H1 (cell line): ENCODE measurements at places on chromosomes 7 and 10. TPM values are rescaled to one million over a fixed set of nuclear protein-coding genes. Genes with fewer than 3 reads are reported as not detected.

Gene PRSS1
- not detected in 2 replicates for total RNA-seq

Gene AQP1
- 0.17 and 0.19 TPM in 2 replicates for total RNA-seq

Gene KCNIP2
- 4.7 and 6.0 TPM in 2 replicates for total RNA-seq

DNA sequence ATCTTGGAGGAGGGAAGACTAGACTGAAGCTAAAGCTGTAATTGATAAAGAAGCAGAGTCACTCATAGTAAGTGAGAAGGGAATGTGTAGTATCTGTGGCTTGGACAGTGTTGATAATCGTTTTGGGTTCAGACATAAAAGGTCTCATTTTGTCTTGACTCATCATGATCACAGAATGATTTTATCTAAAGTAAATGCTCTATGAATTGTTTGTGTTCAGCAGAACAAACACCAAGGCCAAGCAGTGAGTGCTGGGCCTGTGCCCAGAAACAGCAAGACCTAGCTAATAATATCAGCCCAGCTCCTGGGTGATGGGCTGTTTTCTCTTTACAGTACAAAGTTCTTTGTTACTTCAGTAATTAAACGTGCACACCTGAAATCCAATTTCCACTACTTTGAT lies 26.7 kb upstream of the CD36 start:
- no peak for DNase-seq
- H3K27ac ChIP-seq: no peak overlapping the region
- H3K4me3 ChIP-seq: no peak overlapping the region
- H3K4me1 ChIP-seq: no peaks in the 10 kb centered on the region
- no peaks in the 10 kb centered on the region for H3K36me3 ChIP-seq

GRCh38 chr7:68733219-68734153 lies 864.8 kb upstream of the AUTS2 start:
- H3K27ac ChIP-seq: no peak overlapping the region
- DNase-seq: no peak
- no peaks in the 10 kb centered on the region for H3K27me3 ChIP-seq
- no peak overlapping the region for H3K4me3 ChIP-seq
- H3K36me3 ChIP-seq: no peaks in the 10 kb centered on the region

GRCh38 chr10:64346389-64346788 lies 825.2 kb downstream of the REEP3 start:
- H3K36me3 ChIP-seq: no peaks in the 10 kb centered on the region
- no peaks in the 10 kb centered on the region for H3K4me1 ChIP-seq
- no peak overlapping the region for H3K4me3 ChIP-seq
- no peak overlapping the region for H3K27ac ChIP-seq
- no peaks in the 10 kb centered on the region for H3K27me3 ChIP-seq
- no peak for DNase-seq

GRCh38 chr10:43127442-43127841 lies 10.8 kb upstream of the CSGALNACT2 start:
- no peaks in the 10 kb centered on the region; the same call in 1 of the 2 replicates for H3K36me3 ChIP-seq
- no peak overlapping the region for H3K27ac ChIP-seq
- H3K4me1 ChIP-seq: peaks cover 4% of the 10 kb centered on the region; the same call in 1 of the 2 replicates
- H3K4me3 ChIP-seq: no peak overlapping the region

- no peaks in the 10 kb centered on the region for H3K36me3 ChIP-seq
- DNase-seq: no peak
- H3K27ac ChIP-seq: no peak overlapping the region
- H3K27me3 ChIP-seq: no peaks in the 10 kb centered on the region
Observed at GRCh38 chr7:104775531-104775930, 238.5 kb upstream of the KMT2E start.
